ENCODE measurements at places on chromosomes 6 and 20.
A peak's percentile ranks its signal among the peaks of the same experiment; 100 is the strongest.

GRCh38 chr20:50932016-50932485 is 814 bp upstream of the ADNP start:
- no peak for DNase-seq

DNA sequence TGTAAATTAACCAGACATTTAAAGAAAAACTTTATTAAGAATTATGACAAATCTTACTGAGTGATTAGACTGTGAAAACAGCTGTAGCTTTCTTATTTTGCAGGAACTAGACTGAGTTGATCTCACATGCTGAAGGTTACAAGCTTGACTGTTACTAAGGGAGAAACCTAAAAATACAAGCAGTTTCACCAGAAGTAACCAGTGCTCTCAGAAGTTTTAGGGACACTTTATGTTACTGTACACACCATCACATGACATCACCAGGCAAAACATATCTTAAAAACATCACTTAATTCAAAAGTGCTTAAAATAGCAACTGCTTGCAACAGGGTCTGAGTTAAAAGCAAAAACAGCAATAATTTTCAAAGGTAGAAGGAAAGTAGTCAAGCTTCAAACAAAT is 5.4 kb downstream of the FBXO30 start:
- DNase-seq: no peak

DNA sequence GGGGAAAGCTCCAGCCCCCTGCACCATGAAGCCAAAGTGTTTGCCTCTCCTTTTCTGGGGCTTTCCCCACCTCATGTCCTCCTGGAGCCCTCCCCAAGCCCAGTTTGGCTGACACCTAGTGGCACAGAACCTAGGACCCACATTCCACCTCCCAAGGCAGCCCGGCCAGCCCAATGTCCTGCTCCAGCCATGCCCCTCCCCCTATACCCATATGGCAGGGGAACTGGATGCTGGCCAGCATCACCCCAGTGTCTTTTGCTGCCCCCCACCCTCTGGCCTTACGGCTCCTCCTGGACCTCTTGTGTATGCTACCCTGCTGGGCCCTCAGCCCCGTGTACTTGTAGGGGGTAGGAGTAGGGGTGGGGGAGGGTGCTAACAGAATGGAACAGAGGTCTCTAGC is 170.1 kb downstream of the KIF6 start:
- no peak for DNase-seq

- no peak for DNase-seq
These were observed 41.6 kb upstream of the NFATC2 start for GRCh38 chr20:51584116-51584515.

- no peak for DNase-seq
These were observed 158.0 kb upstream of the BMP5 start for GRCh38 chr6:56033401-56033800.

DNA sequence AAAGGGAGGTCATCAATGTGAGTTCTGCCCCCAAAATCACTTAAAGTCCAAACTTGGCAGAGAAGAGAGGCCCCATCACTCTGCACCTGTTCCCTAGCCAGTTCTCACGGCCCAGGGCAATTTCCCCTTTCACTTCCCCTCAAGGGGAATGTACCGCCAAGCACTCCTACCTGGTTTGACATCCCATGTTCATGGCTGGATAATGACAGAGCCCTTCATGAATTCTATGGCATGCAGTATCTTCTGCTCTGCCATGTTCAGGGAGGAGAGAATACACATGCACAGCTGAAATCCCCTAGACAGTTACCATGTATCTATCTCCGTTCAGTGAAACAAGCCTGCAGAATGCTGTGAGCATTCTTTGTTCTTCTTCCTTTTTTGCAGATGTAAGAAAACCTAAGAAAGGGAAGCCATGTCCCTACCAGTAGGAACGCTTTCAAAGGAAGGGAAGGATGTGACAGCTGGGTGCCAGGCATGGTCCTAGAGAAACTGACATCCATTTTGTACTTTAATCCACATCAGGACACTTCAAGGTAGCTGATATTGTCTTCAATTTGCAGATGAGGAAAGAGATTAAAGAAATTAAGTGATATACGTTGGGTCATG is 79.8 kb upstream of the ARID1B start:
- DNase-seq: peak; percentile 48

GRCh38 chr6:12229332-12229731 is 60.8 kb upstream of the EDN1 start:
- DNase-seq: no peak

GRCh38 chr6:47207261-47207660 is 102.4 kb downstream of the TNFRSF21 start:
- DNase-seq: no peak

DNA sequence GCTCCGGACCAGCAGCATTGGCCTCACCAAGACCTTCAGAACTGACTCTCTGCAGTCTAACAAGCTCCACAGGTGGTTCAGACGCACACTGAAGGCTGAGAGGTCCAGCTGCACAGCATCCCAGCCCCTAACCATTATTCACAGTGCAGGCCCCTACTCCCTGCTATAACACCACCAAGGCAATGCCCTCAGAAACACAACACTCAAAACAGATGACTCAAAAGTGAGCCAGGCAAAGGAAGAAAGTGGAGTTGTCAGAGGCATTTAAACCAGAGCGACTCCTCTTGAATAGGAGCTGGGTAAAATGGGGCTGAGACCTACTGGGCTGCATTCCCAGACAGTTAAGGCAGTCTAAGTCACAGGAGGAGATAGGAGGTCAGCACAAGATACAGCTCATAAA is 20.5 kb upstream of the MC3R start:
- no peak for DNase-seq

- DNase-seq: no peak
These were observed 336.8 kb upstream of the MANEA start for GRCh38 chr6:95240514-95240913.

- DNase-seq: peak; percentile 84
These were observed 2.2 kb downstream of the ADISSP start for GRCh38 chr20:3765171-3765882.

GRCh38 chr6:64955435-64955848 is 751.6 kb downstream of the EYS start:
- peak; percentile 97 for DNase-seq

GRCh38 chr20:19849341-19850197 is 91.5 kb downstream of the RIN2 start:
- DNase-seq: no peak

DNA sequence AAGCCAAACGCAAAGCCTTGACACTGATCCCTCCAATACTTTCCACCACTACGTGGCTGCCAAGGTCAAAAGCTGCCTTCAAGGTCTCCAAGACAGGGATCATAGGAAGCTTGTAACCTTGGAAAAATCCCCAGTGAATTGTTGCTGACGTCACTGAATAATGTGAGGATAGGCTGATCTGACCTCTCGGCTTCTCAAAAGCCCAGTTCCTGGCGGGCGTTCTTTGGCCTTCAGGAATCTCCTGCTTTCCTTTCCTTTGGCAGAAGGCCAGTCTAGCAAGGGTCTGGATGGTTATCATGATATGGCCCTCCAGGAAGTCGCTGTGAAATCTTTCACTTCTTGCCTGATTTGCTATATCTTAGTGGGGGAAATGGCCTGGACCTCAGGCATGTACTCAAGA is 61.4 kb upstream of the TNFAIP3 start:
- no peak for DNase-seq

DNA sequence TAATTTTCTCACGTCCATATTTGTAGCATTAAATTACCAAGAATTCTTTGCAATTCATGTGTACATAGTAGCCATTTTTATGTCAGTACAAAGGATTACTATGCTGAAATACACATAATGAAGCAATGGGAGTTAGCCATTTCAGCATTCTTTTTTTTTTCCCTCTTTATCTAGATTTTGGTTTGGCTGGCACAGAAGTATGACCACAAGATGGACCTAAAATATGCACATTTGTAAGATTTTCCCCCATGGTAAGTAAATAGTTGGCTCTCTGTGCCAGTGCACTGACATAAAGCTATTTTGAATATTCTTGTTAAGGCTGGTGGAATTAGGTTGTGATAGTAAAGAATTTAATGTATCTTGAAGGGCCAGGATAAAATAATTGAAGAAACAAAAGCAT is 486.1 kb upstream of the BTBD3 start:
- DNase-seq: no peak

DNA sequence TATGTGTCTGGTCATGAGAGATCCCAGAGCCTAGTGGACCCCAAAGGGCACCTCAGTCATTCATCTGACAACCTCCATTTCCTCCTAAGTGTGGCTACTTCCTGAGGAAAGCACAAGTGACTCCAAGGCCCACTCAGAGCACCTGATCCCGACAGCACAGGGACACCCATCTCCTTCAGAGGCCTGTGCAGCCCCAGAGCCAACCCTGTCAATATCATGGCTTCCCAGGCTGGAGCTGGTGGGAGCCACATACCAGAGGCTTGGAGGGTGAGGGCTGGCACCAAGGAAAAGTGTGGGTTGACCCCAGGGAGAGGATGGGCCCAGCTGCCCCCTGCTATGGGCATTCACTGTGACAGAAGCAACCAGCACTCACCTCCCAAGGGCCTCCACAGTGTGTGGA is 117.3 kb downstream of the PSMB1 start:
- DNase-seq: no peak

GRCh38 chr20:7716286-7716972 is 223.8 kb downstream of the HAO1 start:
- DNase-seq: peak; percentile 63

- no peak for DNase-seq
These were observed 2.0 kb downstream of the STK35 start for GRCh38 chr20:2103461-2104153.

DNA sequence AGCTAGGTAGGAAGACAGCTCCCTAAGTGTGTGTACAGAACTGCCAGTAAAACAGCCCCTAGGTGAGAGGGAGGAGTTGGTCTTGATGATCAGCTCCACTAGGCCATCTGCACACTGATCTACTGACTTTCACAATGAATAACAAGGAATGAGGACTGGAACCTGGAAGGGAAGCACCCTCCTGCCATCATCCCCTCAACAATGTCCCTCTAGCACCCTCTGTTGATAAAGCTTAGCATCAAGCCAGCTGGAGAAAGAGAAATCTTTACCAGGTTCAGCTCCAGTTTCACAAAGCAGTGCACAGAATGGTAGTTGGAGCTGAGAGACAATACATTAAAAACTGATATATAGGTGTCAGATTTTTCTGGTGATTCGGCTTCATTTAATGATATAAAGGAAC is 57.2 kb upstream of the IRAK1BP1 start:
- DNase-seq: no peak

DNA sequence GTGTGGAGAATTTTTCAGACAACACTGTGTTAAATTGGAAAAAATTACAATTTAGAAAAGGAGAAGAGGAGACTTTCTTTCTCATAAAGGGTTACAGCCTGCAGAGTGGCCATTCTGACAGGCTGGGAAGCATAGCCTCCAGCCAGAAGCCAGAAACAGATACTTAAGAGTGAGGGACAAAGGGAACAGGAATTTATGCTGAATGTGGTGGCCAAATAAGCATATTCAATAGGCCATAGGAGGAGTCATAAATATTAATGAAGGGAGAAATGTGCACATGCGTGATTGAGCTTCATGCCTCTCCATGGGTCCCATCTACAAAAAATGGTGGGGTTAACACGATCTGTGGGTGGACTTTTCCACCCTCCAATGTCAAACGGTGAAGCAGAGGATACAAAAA is 13.4 kb downstream of the TMEM200A start:
- no peak for DNase-seq

GRCh38 chr20:48489656-48490055 is 338.1 kb downstream of the PREX1 start:
- DNase-seq: no peak
